Mesenteric fat pad (tissue), 1 donor: ENCODE measurements at places on chromosomes 1 and 21. TPM values are rescaled to one million over a fixed set of nuclear protein-coding genes. Genes with fewer than 3 reads are reported as not detected.

DNA sequence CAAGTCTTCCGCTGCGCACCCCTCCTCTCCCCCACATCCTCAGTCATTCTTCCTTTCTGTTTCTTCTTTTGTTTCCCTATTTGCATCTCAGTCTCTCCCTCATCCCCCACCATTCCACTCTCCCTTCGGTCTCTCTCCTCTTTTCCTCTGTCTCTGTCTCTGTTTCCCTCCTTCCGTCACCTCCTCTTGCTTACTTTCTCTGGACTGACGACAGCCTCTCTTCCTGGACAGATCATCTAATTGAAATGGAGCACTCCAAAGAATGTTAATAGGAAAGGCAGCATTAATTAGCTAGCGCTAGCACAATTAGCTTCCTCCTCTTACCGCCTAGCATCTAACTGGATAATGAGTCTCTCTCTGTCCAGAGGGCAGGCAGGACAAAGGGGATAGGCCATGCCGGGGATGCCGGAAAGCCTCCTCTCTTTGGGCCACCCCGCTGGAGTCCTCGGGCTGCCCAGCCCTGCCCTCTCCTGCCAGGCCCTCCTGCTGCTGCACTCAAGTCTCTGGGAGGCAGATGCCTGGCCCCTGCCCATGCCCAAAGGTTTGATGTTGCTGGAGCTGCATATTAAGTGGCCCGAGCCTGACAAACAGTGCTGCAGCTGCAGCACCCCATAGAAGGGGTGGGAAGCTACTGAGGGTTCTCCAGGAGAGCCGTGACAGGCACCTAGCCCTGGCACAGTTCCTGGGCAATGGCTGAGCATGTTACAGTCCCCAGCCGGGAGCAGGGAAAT, 20.8 kb downstream of the DISP3 start:
- peak; percentile 82 for DNase-seq

DNA sequence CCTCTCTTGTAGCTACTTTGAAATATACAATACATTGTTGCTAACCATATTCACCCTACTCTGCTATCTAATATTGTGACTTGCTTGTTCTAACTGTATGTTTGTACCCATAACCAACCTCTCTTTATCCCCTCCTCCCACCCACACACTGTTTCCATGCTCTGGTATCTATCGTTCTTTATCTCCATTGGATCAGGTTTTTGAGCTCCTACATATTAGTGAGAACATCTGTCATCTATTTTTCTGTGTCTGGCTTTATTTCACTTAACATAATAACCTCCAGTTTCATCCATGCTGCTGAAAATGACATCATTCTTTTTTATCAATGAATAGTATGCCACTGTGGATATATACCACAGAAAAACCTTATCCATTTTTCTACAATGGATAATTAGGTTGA, 1230.1 kb downstream of the PLA2G4A start:
- no peak for DNase-seq

DNA sequence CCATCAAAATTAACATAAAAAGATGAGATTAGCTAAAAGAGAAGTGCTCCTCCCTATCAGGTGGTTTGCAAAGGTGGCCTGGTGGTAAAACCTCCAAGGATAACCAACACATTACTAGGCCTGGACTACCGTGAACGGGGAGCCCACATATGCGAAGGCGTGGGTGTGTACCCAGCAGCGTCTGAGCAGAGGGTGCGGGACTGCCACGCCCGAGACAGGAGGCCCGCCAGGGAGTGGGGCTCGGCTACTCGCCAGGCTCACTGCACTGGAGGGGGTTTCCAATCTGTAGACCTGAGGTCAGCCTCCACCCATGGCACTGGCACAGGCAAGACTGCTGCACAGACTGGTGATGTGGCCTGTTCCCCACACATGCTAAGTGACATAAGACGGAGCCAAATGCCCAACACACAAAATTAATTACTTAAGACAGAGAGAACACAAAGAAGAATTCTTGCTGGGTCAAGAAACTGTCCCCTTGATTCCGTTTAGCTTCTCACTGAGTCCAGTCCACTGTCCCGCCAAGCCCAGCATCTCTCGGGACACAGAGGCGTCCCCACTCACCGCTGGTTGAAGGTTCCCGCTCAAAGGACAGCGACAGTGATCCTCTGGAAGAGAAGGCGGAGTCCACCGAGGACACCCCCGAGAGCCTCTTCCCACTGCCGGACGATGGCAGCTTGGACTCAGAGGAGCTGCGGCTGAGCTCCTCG, 23.4 kb downstream of the RIPK4 start:
- no peak for DNase-seq

The C8A gene
- total RNA-seq: not detected

GRCh38 chr1:204818998-204819397, 51.7 kb upstream of the NFASC start:
- DNase-seq: no peak

DNA sequence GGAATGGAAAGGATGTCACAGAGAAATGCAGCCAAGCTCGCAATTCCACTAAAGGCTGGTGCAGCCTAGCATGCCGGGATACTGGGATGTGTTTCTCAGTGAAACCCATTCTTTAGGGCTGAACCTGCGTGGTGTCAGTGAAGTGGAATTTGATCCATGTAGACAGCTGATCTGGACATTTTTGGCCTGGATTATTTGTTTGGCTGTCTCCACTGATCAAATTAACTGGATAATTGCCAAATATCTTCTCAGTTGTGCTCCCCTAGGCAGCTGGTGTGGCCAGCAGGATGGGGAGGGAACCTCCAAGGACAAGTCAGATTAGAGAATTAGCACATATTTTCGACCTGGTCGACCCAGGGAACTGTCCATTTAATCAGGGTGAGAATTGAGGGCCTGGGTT, 318.4 kb downstream of the RPS6KC1 start:
- no peak for DNase-seq

GRCh38 chr1:238752327-238752726, 634.0 kb upstream of the CHRM3 start:
- no peak for DNase-seq

The LAMB3 gene
- 35.6 TPM for total RNA-seq

GRCh38 chr1:44354268-44354839, 703 bp downstream of the ERI3 start:
- DNase-seq: no peak

DNA sequence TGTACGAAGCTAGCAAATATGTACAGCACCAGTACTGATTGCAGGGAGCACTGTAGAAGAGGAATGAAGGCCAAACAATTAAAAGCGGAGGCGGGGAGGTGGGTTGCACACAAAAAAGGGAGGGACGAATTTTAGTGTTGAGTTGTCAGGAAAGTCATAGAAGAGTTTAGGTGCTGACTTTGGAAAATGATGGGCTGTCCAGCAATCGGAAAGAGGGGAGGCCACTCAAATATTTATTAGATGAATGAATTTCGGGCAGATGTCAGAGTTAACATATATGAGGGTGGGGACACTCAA, 537 bp upstream of the ANKRD13C start:
- DNase-seq: no peak

DNA sequence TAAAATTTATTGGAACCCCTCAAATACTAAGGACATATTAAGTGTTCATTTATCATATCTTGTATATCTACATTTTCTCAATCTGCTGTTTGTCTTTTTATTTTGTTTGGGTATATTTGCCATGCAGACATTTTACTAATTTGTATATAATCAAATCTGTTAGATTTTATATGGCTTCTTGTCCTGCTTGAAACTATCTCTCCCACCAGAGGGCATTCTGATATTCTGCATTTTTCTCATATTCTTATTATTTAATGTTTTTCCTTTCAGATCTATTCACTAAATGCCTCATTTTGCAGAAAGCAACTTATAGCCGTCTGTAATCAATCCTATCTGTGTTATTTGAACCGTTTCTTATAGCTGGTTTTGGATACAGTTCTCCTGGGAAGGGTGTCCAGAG, 745.5 kb downstream of the LRRIQ3 start:
- no peak for DNase-seq

The S100A14 gene
- total RNA-seq: 0.35 TPM

The STUM gene
- total RNA-seq: 1.8 TPM

The NBPF4 gene
- not detected for total RNA-seq

DNA sequence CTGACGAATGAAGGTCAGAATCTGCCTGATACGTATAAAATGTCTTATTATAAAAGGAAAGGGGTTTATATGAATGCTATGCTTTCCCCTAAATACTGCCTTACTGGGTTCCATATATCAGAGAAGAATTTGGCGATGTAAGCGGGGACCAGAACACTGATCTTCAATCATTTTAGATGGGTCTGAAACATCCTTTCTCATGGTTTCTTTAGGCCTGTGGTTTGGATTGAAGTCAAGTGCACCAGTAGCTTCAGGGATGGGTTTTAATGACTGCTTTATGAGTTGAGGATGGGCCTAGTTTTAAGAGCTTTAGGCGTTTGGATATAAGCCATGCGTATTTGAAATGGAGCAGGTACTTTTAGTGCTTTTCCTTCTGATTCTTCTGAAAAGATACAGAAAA, 6.9 kb downstream of the FMN2 start:
- no peak for DNase-seq

The OR2T33 gene
- not detected for total RNA-seq

The RUNX3 gene
- 3.4 TPM for total RNA-seq

The MYBPH gene
- 0.22 TPM for total RNA-seq

The CHIA gene
- total RNA-seq: not detected

The MSH4 gene
- not detected for total RNA-seq

The TRIM17 gene
- not detected for total RNA-seq

- no peak for DNase-seq
These were observed 2.8 kb downstream of the SKI start for GRCh38 chr1:2230781-2231531.

The OR2W3 gene
- not detected for total RNA-seq

DNA sequence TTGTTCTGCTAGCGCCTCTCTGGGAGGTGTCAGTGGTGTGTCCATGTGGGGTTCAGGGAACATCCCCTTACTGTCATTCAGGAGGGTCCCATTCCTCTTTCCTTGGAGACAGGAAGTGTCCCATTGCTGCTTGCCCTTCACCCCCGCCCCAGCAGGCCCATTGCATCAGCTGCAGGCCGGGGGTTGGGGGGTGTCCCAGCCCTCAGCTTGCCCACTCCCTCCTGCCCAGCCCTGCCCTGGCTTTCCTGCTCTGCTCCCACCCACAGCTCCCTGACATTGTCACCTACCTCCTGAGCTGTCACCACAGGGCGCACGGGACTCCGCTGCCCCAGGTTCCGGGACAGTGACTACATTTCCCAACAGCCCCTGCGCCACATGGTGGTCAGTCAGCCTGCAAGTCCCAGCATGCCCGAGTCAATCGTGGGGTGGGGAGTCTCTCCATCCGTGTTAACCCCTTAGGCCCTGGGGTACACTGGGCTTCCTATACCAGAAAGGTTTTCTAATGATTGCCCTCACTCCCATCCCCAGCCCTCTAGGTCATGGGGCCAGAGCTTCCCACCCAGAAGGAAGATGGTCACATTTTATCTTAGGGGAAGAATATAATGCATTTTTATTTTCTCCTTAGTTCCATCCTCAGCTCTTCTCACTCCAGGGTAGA, at the start of gene INPP5B:
INPP5B (minus strand) TSS at position 351 of the 658 bp plus-strand sequence. CDS start 745 bp downstream, outside the sequence.
- peak; percentile 93 for DNase-seq

GRCh38 chr1:237507005-237507404, 383.7 kb downstream of the ZP4 start:
- no peak for DNase-seq

DNA sequence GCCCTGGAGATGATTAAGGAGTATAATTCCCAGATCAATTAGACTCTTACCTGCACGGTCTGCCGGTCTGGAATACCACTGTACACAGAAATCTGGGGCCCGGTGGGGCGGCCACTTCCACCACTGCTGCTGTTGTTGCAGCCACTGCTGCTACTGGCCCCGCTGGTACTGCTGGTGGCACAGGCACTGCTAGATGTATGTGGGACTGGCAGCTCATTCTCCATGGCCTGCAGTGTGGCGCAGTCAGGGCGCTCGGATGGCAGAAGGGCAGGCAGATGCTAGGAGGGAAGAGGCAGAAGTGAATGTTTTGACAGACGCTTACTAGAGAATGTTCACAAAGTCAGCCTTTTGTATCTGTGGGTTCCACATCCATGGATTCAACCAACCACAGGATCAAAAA, 54.4 kb upstream of the A3GALT2 start:
- no peak for DNase-seq

The CACHD1 gene
- total RNA-seq: 14.4 TPM

The GBP1 gene
- 21.5 TPM for total RNA-seq

DNA sequence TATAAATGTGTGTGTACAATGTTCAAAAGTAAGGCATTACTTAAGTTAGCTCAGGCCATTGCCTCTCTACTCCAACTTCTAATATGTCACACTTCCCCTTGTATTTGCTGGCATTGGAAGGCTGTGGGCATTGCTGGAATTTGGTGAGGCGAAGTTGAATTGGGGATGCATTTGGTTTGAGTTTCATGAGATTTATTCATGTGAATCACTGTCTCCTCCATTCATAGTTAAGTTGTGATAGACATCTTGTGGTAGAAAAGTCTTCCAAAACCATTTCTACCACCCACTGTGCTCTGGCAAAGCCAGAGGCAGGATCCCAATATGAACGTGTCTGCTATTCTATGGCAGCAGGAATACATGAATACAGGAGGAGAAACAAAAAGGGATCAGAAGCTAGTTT, 397.8 kb upstream of the USP24 start:
- no peak for DNase-seq

GRCh38 chr1:59107516-59107915, 189.4 kb upstream of the FGGY start:
- no peak for DNase-seq

DNA sequence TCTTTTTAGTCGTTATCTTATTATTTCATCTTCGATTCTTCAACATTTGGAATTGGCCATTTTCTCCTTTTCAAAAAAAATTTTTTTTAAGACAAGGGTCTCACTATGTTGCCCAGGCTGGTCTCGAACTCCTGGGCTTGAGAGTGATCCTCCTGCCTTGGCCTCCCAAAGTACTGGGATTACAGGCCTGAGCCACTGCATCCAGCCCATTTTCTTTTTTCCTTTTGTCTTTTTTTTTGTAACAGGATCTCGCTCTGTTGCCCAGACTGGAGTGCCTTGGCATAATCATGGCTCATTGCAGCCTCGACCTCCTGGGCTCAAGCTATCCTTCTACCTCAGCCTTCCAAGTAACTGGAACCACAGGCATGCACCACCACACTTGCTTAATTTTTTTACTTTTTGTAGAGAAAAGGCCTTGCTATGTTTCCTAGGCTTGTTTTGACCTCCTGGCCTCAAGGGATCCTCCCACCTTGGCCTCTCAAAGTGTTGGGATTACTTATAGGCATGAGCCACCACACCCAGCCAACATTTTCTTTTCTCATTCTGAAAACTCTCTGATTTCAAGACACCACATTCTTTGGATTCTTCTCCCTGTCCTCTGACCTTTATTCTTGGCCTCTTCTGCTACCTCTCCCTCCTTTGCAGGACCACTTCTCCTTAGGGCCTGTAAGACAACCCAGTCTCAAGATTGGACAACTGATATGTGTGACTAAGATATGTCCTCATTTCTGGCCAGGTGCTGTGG, 6.0 kb upstream of the MAP1LC3C start:
- no peak for DNase-seq

The TTC22 gene
- total RNA-seq: not detected

DNA sequence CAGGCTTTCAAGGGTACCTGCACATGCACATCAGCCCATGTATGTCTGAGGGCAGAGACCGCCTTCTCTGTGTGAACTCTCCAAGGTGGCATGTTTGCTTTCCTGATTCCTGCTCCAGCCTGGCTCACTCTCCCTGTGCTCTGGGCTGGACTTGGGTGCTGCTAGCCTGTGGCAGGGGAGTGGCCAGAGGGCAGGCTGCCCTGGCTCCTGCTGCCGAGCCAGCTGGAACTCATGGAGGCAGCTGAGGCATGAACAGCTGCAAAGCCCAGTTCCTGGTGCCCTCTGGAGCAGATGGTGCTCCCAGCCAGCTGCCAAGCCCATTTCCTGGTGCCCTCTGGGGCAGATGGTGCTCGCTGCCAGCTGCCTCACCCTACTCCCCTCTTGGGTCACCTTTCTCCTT, 7.6 kb downstream of the UBL4B start:
- no peak for DNase-seq

The LAMC1 gene
- total RNA-seq: 370 TPM

GRCh38 chr1:177748080-177748801, 221.6 kb downstream of the SEC16B start:
- no peak for DNase-seq
